Jurkat, Clone E6-1 (cell line): ENCODE measurements at places on chromosomes 12 and 14.
A peak's percentile ranks its signal among the peaks of the same experiment; 100 is the strongest.

GRCh38 chr12:53101266-53101665 lies 2.0 kb upstream of the SOAT2 start:
- no peak for DNase-seq

- no peak for DNase-seq
Measured at GRCh38 chr12:122354958-122355641, 67.4 kb downstream of the CLIP1 start.

GRCh38 chr12:123971770-123972456 lies 718 bp downstream of the CCDC92 start:
- peak; percentile 50 for DNase-seq

DNA sequence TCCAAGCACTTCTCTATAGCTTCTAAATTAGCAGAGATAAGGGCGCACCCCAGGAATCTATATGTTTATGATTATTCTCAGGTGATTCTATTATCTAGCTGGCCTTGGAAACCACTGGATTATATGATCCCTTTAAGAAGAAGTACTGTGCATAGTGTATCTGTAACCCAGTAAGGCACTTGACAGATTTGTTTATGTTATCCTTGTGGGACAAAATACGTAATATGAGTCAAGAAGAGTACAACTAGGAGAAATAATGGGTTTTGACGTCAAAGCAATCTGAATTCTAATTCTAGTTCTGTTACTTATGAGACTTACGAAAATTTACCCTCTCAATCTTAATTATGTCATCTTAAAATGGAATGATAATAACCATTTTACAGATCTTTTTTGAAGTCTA lies 259.6 kb upstream of the NAV3 start:
- DNase-seq, result no peak

GRCh38 chr12:20155374-20155773 lies 213.0 kb upstream of the PDE3A start:
- no peak for DNase-seq

- DNase-seq, result no peak
Measured at GRCh38 chr14:105073720-105074600, 8.7 kb upstream of the GPR132 start.

DNA sequence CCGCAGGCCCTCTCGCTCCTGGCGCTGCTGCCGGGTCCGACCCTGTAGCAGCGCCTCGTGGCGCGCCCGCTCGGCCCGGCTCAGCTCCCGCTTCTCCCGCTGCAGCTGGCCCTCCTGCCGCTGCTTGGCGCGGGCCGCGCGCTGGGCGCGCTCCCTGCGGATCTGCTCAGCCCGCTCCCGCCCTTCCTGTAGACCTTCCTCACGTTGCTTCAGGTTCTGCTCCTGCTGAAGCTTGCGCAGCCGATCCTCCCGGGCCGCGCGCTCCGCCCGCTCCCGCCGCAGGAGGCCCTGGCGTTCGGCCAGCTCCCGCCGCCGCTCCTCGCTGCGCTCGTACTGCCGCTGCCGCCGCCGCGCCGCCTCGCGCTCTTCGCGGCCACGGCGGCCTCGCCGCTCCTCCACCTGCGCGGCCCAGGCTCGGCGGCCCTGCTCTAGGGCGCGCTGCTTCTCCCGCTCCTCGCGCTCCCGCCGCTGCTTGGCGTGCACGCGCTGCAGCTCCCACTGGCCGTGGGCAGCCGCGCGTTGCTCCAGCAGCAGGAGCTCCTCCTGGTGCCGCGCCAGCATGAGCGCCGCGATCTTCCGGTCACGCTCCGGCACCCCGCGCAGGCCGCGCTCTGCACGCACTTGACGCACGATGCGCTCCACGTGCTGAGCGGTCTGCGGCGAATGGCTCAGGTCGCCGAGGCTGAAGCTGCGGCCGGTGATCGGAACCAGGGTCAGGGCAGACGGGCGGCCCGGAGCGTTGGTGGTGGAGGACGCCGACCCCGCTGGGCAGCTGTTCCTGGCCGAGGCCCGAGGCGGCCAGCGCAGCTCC lies 2.4 kb downstream of the CCDC177 start:
- DNase-seq, result no peak

DNA sequence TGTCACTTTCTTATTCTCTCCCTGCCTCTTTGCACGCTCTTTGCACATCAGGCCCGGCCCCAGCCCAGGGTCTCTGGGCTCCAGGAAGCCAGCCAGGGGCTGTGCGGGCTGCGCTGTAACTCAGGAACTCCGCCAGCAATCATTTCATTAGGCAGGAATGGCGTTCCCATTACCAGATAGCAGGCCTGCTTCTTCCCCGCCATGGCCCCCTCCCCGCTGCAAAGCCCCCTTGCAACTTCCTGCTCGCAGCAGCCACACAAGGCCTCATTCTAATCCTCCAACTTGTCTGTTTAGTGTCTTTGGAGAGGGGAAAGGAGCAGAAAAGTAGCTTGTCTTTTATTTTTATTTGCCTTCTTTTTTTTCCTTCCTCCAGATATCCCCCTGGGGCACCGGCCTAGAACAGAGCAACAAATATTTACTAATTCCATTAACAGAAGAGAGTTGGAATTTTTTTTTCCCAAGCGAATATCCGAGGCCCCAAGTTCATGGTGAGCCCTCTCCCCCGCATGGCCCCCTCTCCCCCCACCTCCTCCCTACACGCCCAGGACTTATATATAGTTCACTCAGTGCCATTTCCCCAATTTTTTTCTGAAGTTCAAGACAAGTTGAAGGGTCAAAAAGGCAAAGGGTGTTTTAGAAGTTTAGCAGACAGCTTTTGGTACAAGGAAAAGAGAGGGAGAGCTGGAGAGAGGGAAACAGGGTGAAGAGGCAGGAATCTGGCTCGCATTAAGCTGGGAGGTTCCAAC lies 329.4 kb upstream of the TBX3 start:
- no peak for DNase-seq

DNA sequence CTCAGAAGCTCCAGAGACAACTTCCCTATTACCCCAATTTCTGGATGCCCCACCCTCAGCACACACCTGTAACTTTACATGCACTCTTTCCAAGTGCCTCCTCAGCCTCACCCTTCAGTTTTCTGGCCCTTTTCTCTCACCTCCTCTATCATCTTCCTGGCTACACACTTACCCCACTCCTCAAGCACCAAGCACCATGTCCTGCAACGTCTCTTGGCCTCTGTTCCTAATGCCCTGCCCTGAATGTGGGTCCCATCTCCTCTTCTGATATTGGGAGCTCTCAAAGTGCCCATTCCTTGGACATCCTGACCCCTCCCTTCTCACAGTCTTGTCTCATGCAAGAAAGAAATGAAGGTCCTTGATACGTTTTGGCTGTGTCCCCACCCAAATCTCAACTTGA lies 1.2 kb downstream of the KRT72 start:
- DNase-seq, result no peak

GRCh38 chr14:36747411-36748184 lies 85.9 kb downstream of the PAX9 start:
- peak; percentile 27 for DNase-seq

GRCh38 chr12:96044017-96044942 lies 8.9 kb upstream of the LTA4H start:
- no peak for DNase-seq

- peak; percentile 19 for DNase-seq
Measured at GRCh38 chr12:117671734-117672133, 297.1 kb downstream of the KSR2 start.

DNA sequence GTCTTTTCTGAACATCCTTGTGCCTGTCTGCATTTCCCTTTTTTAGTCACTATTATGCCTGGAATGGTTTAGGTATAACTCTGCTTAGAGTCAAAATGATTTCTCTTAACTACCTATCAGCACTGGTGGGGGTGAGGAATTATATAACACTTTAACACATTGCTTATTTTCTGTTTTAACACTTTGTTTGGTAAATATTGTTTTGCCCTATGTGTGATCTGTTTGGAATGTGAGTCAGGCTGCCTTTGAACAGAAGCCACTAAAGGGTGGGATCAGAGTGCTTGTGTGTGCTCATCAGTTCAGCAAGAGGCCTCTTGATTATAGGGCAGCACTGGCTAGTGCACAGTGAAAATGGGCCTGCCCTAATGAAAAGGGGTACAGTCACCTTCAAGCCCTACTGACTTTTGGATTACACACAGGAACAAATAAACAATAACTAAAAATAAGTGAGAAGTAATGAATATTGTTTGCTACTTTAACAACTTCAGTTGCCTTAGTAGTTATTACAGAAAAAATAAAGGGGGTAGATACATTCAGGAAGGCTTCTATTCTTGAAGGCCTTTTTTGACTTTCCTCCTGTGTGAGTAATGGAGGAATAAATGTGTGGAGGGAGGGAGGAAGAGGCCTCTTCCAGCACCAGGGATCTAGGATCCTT lies 23.2 kb downstream of the NGDN start:
- DNase-seq, result no peak

DNA sequence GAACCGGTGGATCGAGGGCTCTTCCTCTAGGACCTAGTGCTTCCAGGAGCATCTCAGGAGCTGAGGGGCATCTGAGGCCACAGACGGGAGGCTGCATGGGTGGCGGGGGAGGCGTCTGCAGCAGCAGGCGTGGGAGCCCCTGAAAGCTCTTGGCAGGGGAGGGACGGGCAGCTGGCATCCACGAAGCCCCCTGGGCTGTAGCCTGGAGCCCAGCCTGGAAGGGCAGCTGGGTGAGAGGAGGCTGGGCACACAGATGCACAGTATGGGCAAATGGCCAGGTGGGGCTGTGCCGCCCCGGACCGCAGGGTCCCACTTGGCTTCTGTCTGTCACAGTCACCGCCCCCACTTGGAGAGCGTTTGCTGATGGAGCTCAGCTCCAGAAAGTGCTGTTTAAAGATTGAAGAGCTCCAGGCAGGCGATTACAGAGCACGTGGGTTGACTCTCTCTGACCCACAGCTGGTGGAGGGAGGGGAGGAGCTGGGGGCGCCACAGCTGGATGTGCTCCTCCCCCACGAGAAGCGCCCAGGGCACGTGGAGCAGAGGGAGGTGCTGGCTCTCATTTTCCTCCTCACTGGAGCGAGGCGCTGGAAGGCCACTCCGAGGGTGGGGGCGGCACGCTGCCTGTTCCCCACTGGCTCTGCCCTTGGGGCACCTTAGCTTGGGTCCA lies 155.0 kb upstream of the C14orf180 start:
- DNase-seq, result no peak

DNA sequence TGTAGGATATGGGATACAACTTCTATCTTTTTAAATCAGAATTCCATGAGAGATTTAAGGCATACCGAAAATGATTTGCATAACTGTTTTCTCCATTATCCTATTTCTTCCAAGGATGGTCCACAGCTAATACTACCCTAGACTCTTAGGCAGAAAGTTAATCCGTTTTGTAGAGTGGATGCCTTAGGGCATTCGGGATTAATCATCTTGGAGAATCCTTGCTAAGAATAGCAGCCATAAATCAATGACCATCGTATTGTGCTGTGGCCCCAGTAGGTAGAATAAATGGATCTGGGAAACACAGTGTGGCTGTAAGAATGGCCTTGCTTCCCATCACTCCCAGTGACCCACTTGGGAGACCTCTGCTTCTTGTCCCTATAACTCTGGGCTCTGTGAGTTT lies 99.6 kb downstream of the SSPN start:
- no peak for DNase-seq

DNA sequence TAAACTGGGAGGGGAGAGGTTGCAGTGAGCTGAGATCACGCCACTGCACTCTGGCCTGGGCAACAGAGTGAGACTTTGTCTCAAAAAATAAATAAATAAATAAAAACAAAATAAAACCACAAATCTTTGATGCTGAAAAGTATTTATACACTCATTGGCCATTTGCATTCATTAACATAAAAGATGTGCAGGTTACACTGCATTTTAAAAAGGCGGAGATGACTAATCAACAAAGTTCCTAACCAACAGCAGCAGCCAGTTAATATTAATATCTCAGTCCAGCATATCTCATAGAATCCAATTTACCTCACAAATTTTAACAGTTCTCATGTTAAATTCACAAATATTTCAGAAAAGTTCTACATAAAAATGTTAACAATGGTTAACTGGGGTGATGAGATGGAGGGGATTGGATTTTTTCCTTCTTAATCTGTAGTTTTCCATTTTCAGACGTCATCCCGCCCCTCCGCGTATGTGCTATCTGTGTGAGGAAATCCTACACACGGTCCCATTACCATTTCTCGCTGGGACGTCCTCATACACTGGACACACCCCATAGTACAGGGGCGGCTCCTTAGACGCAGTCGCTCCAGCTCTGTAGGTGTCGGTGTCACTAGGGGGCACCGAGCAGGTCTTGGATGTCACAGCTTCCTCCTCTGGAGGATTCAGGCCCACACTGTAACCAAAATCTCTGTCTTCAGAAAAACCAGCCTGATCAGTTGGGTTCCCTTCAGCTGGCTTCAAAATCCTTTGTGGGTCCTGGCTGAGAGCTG lies 7.3 kb downstream of the ANKLE2 start:
- DNase-seq, result no peak

- peak; percentile 85 for DNase-seq
Measured at GRCh38 chr14:99686557-99687283, 2.6 kb downstream of the CYP46A1 start.

- DNase-seq, result peak; percentile 37
Measured at GRCh38 chr12:96211988-96212387, 17.8 kb downstream of the ELK3 start.

DNA sequence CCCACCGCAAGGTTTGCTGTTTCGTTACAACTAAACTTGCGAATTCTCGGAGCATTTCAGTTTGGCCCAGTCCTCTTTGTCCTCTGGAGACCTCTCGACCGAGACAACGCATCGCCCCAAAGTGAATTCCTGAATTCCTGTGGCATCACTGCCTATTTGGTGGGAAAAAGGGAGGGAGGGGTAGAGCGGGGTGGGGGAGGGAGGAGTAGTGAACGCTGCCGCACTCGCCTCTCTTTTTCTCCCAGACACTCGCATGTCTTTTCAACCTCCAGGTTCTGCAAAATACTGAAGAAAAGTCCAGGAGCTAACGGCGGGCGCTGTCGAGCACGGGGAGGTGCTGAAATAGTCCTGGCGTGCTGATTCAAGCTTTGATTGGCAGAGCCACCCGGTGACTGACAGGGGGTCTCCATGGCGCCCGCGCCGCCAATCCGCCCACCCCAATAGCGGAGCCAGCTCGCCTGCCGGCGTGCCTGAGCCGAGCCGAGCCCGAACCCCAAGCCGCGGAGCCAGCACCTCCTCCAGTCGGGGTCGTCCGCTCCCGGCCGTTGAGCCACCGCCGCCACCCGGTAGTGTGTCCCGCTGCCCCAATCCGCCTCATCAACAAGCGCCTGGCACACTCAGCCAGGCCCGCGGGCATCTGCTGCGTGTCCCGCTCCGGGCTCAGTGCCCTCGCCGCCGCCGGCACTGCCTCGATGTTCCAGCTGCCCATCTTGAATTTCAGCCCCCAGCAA lies at the start of gene SIX6:
Gene SIX6, plus strand, starts transcription at position 440 of the 731 bp plus-strand sequence. Its CDS starts 253 bp downstream, at position 693.
- DNase-seq, result peak; percentile 93

- DNase-seq, result no peak
Measured at GRCh38 chr12:57890191-57891115, 43.9 kb upstream of the CTDSP2 start.

DNA sequence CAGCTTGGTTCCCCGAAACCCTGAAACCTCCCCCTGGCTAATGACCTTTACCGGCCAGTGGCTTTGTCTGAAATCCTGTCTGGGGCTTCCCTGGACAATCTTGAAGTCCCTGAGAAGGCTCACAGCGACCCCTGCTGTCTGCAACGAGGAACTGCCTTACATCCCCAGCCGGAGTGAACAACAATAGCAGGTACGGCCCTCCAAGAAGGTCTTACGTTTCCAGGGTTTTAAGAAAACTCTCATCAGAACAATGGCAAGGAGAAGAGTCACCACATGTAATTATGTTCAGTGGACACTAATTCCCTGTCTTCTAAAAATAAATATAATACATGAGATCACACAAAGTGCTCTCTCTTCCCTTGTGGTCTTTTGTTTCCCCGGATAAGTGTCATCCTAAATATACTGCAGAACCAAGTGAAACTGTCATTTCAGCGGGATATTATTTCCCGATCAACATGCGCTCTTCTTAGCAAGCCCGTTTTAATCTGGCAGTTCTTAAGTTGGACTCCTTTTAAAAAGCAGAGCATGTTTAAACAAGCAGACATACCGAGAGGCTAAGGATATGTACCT lies 53.3 kb downstream of the RBM19 start:
- peak; percentile 35 for DNase-seq
